ENCODE measurements at places on chromosomes 12 and 14.

DNA sequence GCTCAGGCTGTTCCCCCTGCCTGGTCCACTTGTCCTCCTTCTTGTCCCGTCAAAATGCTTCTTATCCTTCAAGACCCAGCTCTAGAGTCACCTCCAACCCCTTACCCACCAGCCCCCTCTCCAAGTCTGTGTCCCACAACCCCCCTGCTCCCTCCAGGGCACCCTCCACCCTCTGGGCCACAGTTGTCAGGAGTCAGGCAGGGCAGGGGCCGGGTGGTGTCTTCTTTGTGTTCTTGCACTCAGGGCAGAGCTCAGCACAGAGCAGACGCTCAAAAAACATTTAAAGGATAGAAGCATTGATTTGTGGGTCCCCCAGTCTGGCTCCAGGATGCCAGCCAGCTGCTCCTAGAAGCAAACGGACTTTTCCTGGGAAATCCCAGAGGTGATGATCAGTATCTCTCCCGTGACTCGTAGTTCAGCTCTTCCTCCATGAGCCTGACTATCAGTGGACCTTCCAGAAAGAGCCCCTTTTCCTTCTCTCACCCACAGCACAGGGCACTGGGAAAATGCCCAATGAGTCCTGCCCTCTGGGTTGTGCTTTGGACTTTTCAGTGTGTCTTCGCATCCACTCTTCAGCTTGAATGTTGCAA is 17.2 kb upstream of the BDKRB1 start:
- no peak overlapping the region for H3K27ac ChIP-seq
- peaks cover 1% of the 10 kb centered on the region for H3K4me1 ChIP-seq
- H3K4me3 ChIP-seq = no peak overlapping the region
- H3K36me3 ChIP-seq = no peaks in the 10 kb centered on the region
- H3K27me3 ChIP-seq = no peaks in the 10 kb centered on the region
- no peak for DNase-seq

GRCh38 chr14:21309238-21309636 is 29.4 kb downstream of the RPGRIP1 start:
- no peak overlapping the region for H3K4me3 ChIP-seq
- no peaks in the 10 kb centered on the region for H3K4me1 ChIP-seq

GRCh38 chr12:44961887-44962286 is 85.8 kb upstream of the NELL2 start:
- no peak overlapping the region for H3K4me3 ChIP-seq
- no peaks in the 10 kb centered on the region for H3K4me1 ChIP-seq
- no peak overlapping the region for H3K27ac ChIP-seq
- H3K27me3 ChIP-seq = no peaks in the 10 kb centered on the region

- no peaks in the 10 kb centered on the region for H3K4me1 ChIP-seq
- no peak overlapping the region for H3K27ac ChIP-seq
- no peak overlapping the region for H3K4me3 ChIP-seq
- peaks cover 10% of the 10 kb centered on the region for H3K27me3 ChIP-seq
These were observed 5.7 kb downstream of the SPIC start for GRCh38 chr12:101480849-101481248.

- H3K27ac ChIP-seq = no peak overlapping the region
- H3K27me3 ChIP-seq = no peaks in the 10 kb centered on the region
- DNase-seq = peak; percentile 61
These were observed 80.6 kb downstream of the TSPAN9 start for GRCh38 chr12:3157581-3158323.

DNA sequence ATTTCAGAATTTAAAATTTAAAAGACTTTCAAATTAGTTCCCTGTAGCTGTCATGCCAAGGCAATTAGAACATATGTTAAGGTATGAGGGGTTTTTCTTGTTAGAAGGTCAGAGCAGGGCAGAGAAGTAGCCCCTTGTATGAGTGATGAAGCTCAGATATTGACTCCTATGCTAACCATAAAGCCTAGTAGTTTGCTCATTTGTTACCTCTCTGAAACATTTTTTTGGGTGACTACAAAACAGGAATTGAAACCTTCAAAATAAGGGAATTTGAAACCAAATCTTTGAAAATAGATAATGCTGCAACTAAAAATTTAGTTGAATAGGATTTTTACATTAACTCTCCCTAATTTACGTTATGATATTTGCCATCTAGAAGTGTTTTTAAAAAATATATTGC is 333.5 kb downstream of the NAV3 start:
- H3K36me3 ChIP-seq = peaks cover 11% of the 10 kb centered on the region
- no peak overlapping the region for H3K27ac ChIP-seq
- no peak for DNase-seq
- H3K4me1 ChIP-seq = no peaks in the 10 kb centered on the region

GRCh38 chr12:71186571-71187288 is 28.9 kb upstream of the TSPAN8 start:
- no peaks in the 10 kb centered on the region for H3K36me3 ChIP-seq
- H3K4me1 ChIP-seq = no peaks in the 10 kb centered on the region
- no peak overlapping the region for H3K4me3 ChIP-seq
- H3K27me3 ChIP-seq = no peaks in the 10 kb centered on the region
- DNase-seq = no peak

DNA sequence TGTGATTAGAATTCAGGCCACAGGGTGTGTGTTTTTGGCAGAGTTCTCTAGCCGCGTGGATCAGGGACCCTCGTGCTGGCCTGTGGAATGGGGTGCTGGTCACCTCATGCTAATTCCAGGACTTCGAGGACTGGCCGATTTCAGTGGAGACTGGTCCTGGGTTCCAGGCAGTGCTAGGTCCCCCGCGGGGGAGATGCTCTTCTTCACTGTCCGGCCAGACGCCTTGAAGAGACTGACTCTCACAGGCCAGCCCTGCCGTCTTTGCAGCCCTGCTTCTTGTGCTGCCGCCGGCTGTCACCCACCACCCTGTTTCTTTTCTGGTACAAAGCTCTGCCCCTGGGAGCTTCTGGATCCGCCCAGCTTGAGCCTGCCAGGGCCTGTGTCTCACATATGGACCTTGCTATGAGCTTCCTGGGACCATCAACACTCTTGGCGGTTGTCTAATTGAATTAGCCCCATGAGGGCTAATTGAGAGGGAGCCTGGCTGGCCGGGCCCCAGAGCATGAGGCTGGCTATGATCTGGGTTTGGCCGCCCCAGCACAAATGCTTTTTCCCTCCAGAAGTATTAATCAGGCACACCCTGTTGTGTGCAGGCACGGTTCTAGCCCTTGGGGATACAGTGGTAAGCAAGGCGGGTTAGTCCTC is 8.2 kb downstream of the MLXIP start:
- H3K4me3 ChIP-seq = no peak overlapping the region
- no peak overlapping the region for H3K27ac ChIP-seq
- no peak for DNase-seq

DNA sequence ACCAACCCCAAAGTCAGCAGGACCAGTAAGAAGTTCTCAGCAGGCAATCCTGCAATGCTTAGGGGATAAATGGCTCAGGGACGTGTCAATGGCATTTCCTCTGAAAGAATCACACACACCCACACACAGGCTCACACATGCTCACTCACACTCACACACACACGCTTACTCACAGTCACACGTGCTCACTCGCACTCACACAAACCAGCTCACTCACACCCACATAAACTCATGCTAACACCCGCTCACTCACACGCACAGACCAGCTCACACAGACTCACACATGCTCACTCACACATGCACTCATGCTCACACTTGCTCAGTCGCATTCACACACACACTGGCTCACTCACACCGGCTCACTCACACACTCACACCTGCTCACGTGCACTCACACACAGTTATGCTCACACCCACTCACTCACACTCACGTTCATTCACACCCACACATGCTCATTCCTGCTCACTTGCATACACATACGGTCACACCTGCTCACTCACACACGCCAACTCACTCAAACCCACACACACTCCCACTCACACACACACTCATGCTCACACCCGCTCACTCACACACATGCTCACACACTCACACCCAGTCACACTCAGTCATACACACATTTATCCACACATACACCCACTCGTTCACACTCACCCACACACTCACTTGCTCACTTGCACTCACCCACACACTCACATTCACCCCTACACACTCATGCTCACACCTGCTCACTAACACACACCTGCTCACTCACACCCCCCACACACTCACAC is 436.8 kb downstream of the BCL11B start:
- no peaks in the 10 kb centered on the region for H3K27me3 ChIP-seq
- no peak for DNase-seq
- H3K27ac ChIP-seq = no peak overlapping the region
- H3K36me3 ChIP-seq = no peaks in the 10 kb centered on the region

DNA sequence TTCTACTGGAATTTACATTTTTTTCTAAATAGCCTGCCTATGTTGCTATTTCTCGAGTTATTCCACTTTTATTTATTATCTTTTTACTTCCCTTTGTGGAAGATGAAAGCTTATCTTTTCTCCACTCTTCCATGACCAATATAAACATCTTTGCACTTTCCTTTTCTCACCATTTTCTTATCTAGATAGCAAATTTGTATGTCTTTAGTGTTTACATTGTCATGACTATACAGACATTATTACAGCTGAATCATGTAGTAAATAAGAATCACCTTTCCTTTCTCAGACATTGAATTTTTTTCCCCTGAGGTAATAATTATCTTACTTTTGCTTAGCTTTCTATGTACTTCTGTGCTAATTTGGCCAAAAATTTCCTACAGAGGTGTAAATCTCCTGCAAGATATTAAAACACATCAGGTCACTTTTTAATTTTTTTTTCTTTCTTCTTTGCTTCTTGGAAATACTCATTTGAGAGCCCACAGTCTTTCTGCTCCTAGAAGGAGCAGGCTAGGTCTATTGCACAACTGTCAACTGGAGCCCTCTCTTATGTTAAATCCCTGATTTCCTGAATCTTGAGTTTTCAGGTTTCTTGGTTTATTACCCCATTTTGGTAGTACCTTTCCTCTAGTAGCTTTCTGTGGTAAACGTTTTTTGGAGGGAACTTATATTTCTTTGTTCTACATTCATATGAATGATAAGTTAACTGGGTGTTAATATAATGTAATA is 109.0 kb upstream of the ATP2B1 start:
- no peak overlapping the region for H3K27ac ChIP-seq
- no peaks in the 10 kb centered on the region for H3K36me3 ChIP-seq
- H3K27me3 ChIP-seq = no peaks in the 10 kb centered on the region
- no peak for DNase-seq
- no peak overlapping the region for H3K4me3 ChIP-seq
- H3K4me1 ChIP-seq = no peaks in the 10 kb centered on the region

GRCh38 chr12:27284751-27285150 is 40.7 kb downstream of the STK38L start:
- H3K27ac ChIP-seq = peak overlapping the region; percentile 91
- H3K4me3 ChIP-seq = no peak overlapping the region
- no peaks in the 10 kb centered on the region for H3K27me3 ChIP-seq
- peaks cover 2% of the 10 kb centered on the region for H3K36me3 ChIP-seq
- DNase-seq = no peak

DNA sequence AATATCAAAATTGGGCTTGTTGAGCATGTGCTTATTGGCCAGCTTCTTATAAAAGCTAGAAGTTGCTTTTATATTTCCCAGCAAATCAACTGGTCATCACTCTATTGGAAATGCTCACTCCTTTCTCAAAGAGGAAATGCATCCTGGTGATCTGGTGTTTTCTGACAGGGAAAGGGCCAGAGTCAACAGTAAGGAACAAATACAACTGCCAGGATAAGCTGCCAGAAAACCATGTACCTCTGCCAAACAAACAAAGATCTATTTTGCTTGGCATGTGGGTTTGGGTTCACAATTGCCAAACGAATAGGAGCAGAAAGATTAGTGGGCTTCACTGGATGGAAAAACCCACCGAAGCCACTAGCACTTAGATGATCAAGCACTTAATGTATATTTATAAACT is 126.9 kb upstream of the PDZRN4 start:
- DNase-seq = no peak
- H3K4me1 ChIP-seq = no peaks in the 10 kb centered on the region
- no peaks in the 10 kb centered on the region for H3K36me3 ChIP-seq
- no peaks in the 10 kb centered on the region for H3K27me3 ChIP-seq
- no peak overlapping the region for H3K27ac ChIP-seq
- no peak overlapping the region for H3K4me3 ChIP-seq

GRCh38 chr14:50099335-50099734 is 17.0 kb downstream of the VCPKMT start:
- DNase-seq = no peak
- H3K27me3 ChIP-seq = no peaks in the 10 kb centered on the region
- peaks cover 4% of the 10 kb centered on the region for H3K4me1 ChIP-seq
- 0 out of 2 replicates have a peak, but pooled peaks cover 2% of the 10 kb centered on the region for H3K36me3 ChIP-seq

Measured in SK-N-SH (cell line).